ENCODE measurements at places on chromosomes 3 and 15.

GRCh38 chr3:180267202-180267843 lies 230.6 kb upstream of the PEX5L start:
- DNase-seq: peak; percentile 32

GRCh38 chr15:33278816-33279612 lies 31.8 kb upstream of the RYR3 start:
- no peak for DNase-seq

DNA sequence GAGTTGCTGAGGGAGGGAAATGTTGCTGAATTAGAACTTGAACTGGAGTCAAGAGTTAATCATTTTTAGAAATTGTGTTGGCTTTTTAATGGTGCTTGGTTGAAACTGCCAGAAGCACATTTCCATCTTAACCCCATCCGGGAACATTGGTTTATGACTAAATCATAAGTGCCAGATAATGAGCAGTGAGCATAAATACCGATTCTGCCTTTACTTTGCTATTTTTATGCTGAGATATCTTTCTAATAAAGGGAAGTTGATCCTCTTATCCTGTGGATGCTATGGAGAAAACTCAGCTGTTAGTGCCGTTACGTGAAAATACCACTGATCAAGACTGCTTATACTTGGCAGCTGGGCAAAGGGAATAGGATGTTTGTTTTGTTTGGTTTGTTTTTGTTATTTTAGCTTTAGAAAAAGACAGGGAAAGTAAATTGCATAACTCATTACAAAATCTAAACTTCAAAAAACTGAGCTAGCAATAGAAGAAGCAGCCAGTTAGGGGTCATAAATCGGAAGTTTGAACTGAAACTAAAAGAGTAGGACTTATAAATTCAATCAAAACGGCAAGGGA lies 813.1 kb downstream of the NAALADL2 start:
- DNase-seq: no peak

DNA sequence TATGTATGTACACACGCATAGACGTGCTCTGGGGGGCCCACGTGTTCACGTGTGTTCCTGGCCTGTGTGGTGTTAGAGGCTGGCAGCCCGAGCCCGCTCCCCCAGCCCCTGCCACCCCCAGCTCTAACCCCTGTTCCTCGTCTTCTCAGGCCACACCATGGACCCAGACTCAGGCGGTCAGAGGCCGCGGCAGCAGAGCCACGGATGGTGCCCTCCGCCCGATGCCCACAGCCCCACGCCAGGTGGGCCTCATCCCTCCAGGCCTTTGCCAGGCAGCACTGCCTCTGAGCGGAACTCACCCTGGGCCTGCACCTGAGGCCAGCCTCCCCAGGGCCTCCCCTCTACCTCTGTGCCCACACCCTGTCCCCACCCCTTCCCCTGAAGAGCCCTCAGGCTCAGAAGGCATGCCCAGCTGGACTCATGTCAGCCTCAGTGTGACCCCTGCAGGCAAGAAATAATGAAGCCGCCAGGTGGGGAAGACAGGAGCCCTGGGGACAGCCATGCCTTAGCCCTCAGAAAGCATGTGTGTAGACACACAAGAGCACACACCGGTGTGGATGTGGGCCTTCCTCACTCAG lies 16.4 kb upstream of the GNAT1 start:
- no peak for DNase-seq

GRCh38 chr3:121063628-121064027 lies 155.6 kb downstream of the STXBP5L start:
- no peak for DNase-seq

- no peak for DNase-seq
Observed at GRCh38 chr15:93150910-93151881, 62.2 kb upstream of the RGMA start.

DNA sequence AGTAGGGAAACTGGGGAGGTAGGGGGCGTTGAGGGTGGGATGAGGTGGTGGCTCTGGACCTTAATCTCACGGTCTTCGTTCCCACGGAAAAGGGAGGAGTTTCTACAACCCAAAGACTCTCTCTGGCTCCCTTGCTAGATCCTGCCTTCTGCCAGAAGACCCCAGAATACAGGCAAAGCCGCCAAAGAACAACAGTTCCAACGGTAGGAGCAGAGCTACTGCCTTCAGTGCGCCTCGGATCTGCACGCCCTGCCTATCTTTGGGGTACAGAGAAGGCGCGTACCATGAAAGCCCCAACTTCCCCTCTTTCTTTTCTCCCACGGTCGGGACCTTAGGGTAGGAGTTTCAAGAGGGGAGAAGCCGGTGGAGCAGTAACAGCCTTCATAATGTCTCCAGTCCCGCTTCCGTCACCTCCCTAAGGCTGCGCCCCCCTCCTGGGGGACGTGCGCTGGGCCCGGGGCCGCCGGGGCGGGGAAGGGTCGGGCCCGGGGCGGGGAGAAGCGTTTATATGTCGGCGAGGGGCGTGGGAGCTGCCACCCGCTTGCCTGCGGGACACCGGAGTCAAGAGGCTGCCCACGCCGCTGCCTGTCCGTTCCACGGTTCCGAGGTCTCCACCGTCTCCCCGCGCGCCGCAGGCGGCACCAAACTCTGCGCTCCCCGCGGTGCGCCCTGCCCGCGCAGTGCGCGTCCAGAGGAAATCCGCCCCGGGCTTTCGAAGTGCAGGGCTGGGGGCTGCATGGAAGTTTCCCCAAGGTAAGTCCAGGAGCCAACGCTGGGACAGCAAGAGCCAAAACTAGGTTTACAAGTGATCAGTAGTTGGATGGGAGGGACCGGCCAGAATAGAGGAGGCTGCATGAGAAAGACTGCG lies at the start of gene COL6A6:
Gene COL6A6 (plus strand): TSS at position 533 of the 868 bp plus-strand sequence. CDS start 43,188 bp downstream, outside the sequence.
- DNase-seq: no peak

GRCh38 chr3:152252755-152253154 lies 16.0 kb upstream of the MBNL1 start:
- DNase-seq: no peak

DNA sequence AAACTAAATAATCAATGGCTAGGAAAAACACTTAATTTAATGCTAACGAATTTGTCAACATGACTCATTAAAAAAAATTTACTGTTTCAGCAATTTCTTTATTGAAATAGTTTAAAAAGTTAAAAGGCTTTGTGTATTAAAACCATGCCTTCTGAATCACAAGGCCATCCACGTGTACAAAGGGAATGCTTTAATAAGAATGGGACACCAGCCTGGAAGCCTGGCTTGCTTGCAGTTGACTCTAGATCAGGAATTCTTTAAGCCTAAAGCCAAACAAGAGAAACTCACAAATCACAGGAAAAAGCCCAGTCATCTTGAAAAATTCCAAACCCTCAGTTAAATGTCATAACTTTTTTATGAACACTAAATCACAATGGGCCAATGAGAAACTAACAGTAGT lies 137.6 kb downstream of the PEAK1 start:
- no peak for DNase-seq

- no peak for DNase-seq
Observed at GRCh38 chr3:23113455-23114171, 89.5 kb upstream of the UBE2E2 start.

GRCh38 chr15:28027714-28028076 lies 71.4 kb downstream of the OCA2 start:
- DNase-seq: no peak

GRCh38 chr3:170560717-170561382 lies 25.0 kb downstream of the SLC7A14 start:
- no peak for DNase-seq

GRCh38 chr15:98800437-98801233 lies 152.3 kb downstream of the IGF1R start:
- no peak for DNase-seq

GRCh38 chr3:100864471-100865250 lies 128.6 kb downstream of the ABI3BP start:
- no peak for DNase-seq

- no peak for DNase-seq
Observed at GRCh38 chr3:121958801-121959200, 63.2 kb downstream of the ILDR1 start.

GRCh38 chr3:12522721-12523120 lies 22.6 kb downstream of the MKRN2OS start:
- no peak for DNase-seq

DNA sequence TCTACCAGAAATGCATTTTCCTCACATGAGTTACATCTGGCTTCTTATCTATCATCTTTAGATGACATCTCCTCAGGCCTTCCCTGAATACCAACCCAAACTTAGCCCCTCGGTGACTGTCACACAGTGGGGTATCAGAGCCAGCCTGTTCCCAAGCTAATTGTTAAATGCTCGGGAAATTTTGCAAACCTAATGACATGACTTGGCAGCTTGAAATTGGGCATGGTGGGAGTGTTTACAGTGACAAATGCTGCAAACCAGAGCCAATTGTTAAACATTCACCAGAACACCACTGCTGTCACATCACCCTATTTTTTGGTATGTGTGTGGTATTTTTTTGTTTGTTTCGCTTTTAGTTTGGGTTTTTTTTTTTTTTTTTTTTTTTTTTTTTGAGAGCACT lies 130.8 kb downstream of the HCN4 start:
- no peak for DNase-seq

DNA sequence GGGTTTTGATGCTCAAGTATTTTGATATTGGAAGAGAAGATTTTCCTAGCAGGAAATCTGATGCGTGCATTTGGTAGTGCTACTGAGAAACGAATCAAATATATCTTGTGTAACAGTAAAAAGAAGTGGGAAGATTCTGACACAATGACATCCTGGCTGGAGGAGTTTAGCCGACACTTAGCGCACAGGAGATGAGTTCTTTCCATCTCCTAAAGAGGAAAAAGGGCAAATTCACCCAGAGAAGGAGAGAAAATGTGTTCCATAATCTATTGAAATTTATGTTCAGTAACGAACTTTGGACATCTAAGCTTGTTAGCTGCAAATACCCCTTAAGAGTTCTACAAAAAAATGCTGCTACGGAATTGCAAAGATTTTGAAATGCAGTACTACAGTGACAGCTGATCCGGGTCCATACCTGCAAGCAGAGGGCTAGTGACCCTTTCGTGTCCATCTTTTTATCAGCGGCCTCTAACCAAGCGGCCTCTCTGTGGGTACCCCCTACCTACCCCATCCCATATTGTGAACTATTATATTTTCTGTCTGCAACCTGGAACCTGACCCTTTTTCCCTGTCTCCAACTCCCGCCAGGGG lies 971 bp downstream of the CPOX start:
- DNase-seq: no peak

DNA sequence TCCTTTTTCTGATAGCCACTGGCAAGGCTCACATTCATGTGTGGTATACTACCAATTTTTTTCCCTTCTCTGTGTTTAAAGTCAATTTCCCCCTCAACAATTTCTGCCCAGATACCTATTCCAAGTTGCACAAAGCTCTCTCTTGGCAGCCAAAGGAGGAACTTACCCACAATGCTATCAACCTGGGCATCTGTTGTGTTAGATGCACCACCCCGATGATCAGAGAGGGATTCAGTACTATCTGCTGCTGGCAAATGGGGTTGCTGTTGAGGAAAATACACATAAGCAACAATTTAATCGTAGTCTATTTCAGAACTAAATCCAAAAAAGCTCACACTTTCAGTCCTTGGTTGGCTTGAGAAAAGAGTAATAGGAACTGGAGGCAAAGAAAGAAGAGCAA lies 46.1 kb downstream of the AAGAB start:
- no peak for DNase-seq

- DNase-seq: peak; percentile 49
Observed at GRCh38 chr15:61195116-61196002, 33.7 kb downstream of the RORA start.

DNA sequence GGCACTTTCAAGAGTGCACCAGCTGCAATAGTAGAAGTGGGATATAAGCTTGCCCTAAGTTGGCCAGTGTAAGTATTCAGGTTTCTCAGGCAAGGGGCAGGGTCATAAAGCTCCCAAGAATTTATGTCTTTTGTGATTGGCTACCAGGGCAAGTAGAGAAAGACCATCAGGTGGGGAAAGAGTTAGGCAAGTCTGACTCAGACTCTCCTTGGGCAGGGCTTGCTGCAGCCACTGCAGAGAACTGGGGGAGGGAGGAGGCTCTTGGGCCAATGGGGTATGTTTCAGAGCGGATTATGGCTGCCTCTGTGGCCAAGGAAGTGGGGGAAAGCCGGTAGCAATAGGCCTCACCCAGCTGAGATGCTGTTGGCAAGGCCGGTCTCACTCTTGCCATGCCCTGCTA lies 44.6 kb upstream of the SLC25A36 start:
- DNase-seq: no peak

DNA sequence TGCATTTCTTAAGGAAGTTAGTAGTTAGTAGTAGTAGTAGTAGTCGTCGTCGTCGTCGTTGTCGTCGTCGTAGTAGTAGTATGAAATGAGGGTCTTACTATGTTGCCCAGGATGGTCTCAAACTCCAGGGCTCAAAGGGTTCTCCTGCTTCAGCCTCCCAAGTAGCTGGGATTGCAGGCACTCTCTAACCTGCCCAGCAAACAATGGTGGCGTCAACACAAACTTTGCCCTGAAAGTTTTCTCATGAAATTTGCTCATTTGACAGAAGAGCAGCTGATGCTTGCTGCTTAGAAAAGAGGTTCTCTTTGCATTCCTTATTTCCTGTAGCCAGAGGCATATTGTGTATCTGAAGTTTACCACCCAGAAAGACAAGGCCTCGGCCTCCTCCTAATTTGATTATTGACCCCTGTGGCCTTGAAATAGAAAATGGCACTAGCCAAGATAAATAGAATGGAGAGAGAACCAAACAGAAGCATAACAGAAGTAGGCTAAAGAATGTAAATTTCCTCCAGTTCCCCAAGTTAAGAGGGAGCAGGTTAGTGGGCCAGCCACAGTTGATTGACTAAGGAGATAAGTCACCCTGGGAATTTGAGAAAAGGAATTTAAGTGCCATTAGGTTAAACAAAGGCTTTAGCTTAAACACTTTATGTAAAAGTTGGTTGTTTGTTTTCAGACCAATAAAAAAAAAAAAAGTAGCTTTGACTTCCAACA lies 166.2 kb upstream of the ROBO2 start:
- DNase-seq: no peak

GRCh38 chr3:32510075-32510724 lies 7.5 kb upstream of the CMTM6 start:
- peak; percentile 75 for DNase-seq

DNA sequence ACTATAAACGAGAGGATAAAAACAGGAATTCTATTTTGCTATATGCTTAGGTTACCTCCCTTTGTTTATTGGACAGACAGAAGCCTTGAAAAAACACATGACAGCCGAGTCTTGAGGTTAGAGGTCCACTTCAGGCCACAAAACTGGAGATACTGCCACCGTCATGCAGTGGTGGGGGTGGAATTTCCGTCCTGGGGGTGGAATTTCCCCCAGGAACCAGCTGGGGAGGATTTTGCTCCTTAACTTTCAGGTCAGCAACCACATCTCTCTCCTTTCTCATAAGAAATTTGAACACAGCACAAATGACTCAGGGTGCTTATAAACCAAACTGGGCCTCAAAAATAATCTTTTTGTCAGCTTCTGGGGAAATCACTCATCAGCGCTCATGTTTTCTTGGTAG lies 545.8 kb upstream of the ADAMTS9 start:
- no peak for DNase-seq
